ENCODE measurements at places on chromosomes 11 and 22.

GRCh38 chr11:124970925-124971324 is 16.9 kb downstream of the CCDC15 start:
- peak; percentile 78 for DNase-seq

DNA sequence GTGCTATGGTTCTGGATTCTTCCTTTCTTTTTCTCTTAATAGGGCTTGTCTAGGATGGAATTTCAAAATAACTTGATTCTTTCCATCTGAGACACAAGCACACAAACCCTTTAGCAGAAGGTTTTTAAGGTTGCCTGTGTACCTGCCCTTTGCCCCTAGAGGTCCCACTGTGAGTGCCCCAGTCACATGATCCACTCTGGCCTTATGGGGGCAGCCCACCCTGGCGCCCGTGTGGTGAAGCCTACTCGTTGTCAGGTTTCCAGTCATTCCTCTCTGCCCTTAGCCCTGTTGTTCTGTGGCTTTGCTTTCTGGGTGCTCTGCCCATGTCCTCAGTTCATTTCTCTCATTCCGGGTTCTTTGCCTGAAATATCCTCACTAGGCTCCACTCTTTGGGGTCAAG is 51.8 kb downstream of the ZNRF3 start:
- no peak for DNase-seq

GRCh38 chr11:76038608-76039007 is 167.7 kb downstream of the WNT11 start:
- DNase-seq, result no peak

DNA sequence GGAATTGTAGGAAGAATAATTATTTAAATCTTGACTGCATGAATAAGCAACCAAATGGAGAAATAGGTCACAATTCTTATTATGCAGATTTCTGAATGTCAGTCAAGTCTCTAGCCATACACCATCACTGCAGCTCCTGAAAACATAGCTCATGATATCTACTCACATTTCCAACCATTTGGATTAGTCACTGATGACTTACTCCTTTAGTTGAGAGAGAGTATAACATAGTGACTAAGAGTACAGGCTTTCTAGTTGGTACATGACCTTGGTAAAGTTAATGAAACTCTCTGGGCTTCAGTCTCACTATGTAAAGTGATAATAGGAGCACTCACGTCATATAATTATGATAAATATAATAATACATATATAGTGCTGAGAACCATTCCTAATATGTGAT is 265.2 kb downstream of the KCNA4 start:
- DNase-seq, result no peak

- DNase-seq, result peak; percentile 48
Measured at GRCh38 chr11:9802291-9802861, 138.5 kb downstream of the SWAP70 start.

DNA sequence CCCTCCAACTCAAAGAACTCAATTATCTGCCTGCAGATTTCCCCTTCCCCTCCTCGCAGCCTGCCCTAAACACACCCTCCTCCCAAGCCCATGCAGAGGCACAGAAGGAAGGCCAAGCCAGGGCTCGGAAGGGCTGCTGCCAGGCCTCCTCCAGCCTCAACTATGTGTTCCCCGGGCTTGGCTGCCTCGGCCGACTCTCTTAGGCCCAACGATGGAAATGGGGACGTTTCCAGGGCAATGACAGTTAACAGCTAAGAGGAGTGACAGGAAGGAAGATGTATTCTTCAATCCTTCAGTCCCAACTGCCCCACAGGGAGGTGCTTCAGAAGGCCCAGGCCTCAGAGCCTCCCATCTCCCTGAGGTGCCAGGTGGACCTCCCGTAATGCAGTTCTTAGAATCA is 104.0 kb upstream of the AKIP1 start:
- DNase-seq, result no peak

- DNase-seq, result no peak
Measured at GRCh38 chr11:11406652-11407051, 53.6 kb upstream of the CSNK2A3 start.

GRCh38 chr22:48489551-48490499 is 1337.8 kb downstream of the BRD1 start:
- no peak for DNase-seq

GRCh38 chr11:60775420-60775961 is 9.6 kb upstream of the MS4A10 start:
- peak; percentile 92 for DNase-seq

GRCh38 chr11:110131386-110132123 is 38.4 kb downstream of the ZC3H12C start:
- DNase-seq, result peak; percentile 3

DNA sequence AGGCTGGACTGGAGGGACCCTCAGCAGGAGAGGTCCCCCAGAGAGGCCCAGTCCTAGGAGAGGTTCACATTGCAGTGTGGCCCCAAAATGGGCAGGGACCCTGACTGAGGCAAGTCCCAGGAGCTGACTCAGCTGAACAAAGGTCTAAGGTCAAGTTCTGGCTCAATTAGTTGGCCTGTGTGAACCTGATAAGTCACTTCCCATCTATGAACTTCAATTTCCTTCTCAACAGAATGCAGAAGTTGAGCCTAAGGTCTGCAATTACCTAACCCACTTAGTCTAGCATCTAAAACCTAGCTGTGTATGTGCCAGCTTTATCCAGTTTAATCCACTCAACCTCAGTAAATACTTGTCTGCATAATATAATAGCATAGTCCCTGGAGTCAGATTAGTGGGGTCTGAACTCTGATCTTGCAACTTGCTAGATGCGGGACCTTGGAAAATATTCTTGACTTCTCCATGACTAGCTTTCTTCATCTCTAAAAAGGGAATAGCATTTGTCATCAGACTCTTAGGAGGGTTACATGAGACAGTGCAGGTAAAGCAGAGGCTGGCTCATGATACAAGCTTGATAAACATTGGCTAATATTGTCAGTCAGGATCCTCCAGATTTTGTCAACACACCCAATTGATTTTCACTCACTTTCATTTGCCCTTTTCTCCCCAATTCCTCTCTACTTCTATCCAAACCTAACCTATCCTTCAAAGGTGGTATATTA is 465.5 kb downstream of the INSC start:
- no peak for DNase-seq

- DNase-seq, result no peak
Measured at GRCh38 chr11:45934580-45935318, 12.3 kb downstream of the LARGE2 start.

DNA sequence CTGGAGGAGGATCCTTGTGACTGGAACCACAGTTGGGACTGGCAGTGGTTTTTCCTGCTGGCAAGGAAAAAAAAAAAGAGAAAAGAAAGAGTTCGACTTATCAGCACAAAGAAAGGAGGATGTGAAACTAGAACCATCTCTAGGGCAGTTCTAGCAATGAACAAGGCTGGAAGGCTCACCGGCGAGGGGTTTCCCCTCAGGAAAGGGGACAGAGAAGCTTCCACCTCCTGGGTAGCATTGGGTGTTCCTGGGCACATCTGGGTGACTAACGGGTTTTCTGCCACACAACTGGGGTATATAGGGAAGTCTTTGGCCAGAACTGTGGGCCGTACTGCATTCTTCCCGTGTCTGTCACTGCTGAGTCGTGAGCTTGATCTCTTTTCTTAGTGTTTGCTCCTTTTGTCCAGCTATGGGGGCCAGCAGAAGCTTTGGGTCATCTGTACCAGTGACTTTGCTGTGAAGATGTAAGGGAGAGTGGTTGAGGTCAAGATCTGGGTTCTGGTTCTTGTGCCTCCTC is 109.4 kb upstream of the OR4B1 start:
- DNase-seq, result no peak

DNA sequence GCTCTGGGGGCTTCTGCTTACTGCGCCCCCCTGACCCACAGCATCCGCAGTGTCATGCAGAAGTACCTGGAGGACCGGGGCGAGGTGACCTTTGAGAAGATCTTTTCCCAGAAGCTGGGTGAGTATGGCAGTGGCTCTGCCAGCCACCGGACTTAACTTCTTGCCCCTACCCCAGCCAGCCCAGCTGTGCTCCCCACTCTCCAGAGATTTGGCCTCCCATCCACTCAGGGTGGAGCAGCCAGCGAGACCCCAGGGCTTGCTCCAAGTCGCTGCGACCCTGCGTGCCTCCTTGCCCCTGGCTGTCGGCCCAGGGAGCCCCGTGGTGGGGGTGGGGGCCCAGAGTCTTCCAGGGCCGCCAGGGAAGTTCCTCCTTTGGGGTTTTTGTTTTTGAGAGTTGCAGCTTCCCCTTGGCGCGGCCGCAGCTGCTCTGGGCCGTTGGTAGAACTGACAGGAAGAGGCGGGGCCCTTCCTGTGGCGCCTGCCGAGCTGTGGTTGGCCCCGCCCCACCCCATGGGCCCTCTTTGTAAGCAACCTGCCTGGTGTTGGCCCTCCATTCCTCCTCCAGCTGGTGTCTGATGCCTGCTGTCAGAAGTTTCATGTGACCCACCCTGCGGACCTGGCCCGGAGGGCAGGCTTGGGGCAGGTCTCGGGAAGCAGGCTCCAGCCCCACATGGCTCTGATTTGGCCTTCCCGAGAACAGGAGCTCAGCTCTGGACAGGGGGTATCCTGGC is 11.1 kb downstream of the GRK2 start:
- DNase-seq, result peak; percentile 82

DNA sequence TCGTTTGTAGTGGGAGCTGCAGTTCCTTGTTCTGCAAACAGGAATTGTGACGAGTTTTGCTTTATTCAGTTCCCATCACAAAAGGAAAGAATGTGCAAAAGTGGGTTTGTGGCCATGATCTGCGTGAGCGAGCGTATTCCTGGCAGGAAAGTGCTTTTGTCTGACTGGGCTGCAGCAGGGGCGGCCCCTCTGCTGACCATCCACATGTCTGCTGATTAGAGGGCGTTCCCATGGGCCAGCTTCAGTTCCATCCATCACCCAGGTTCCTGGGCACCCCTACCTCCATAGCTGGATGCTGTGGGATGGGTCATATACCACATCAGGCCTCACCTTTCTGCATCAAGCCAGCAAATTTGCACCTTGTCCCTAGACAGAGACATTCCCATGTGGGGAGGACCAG is 28.9 kb upstream of the GAL start:
- DNase-seq, result no peak

- no peak for DNase-seq
Measured at GRCh38 chr11:107545101-107545514, 20.4 kb downstream of the ALKBH8 start.

- DNase-seq, result no peak
Measured at GRCh38 chr11:75508051-75508561, 17.6 kb downstream of the GDPD5 start.

- no peak for DNase-seq
Measured at GRCh38 chr22:29973269-29973668, 90.3 kb downstream of the MTMR3 start.

- DNase-seq, result peak; percentile 73
Measured at GRCh38 chr11:82174610-82175009, 559.1 kb downstream of the FAM181B start.

DNA sequence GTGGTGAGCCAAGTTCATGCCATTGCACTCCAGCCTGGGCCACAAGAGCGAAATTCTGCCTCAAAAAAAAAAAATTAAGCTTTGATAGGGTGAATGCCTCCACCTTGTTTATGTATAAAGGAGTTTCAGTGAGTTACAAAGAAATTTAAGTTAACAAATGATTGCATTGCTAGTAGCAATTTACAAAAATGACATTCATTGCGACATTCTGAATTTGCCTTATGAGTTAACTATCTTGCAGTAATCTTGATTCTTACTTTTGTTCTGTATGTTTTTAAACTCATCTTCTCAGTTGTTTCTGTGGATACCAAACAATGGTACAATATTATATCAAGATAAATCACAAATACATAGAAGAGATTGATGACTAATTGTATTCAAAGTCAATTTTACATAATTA is 207.0 kb downstream of the DDX10 start:
- no peak for DNase-seq

GRCh38 chr11:105861225-105861624 is 160.8 kb downstream of the MSANTD4 start:
- peak; percentile 47 for DNase-seq
